ENCODE measurements at places on chromosomes 5 and 9.

GRCh38 chr9:104091708-104092107 lies 2.4 kb upstream of the SMC2 start:
- DNase-seq = peak; percentile 78

GRCh38 chr9:126093771-126094170 lies 232.9 kb upstream of the MVB12B start:
- no peak for DNase-seq

- no peak for DNase-seq
These were observed 30.1 kb downstream of the ADAMTSL2 start for GRCh38 chr9:133564451-133565116.

- peak; percentile 54 for DNase-seq
These were observed 70.5 kb downstream of the ERMP1 start for GRCh38 chr9:5762421-5762820.

GRCh38 chr5:79612667-79613198 lies 492 bp downstream of the TENT2 start:
- DNase-seq = no peak

GRCh38 chr5:60586307-60586901 lies 113.6 kb downstream of the DEPDC1B start:
- peak; percentile 50 for DNase-seq

- no peak for DNase-seq
These were observed 240.2 kb upstream of the SEMA6A start for GRCh38 chr5:116814626-116815385.

DNA sequence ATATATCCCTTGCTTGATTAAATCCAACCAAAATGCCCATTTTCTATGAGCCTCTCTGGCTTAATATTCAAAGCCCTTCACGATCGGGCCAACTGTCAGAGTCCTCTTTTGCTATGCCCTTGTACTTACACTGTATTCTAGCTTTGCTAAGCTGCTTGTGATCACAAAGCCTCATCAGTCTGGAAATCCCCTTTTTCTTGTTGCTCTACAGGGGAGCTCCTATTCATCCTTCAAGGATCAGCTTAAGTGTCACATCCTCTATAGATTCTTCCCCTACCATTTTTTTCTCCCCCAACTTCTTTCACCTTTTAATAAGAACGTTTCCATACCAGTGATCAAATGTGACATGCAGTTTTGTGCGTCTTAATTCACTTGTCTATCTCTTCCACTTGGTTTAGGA lies 450.4 kb upstream of the CHD1 start:
- DNase-seq = no peak

- DNase-seq = no peak
These were observed 82.7 kb downstream of the HACD4 start for GRCh38 chr9:20948703-20949102.

GRCh38 chr5:113806904-113807303 lies 293.4 kb downstream of the YTHDC2 start:
- peak; percentile 4 for DNase-seq

GRCh38 chr9:126475933-126476555 lies 137.7 kb upstream of the LMX1B start:
- no peak for DNase-seq

DNA sequence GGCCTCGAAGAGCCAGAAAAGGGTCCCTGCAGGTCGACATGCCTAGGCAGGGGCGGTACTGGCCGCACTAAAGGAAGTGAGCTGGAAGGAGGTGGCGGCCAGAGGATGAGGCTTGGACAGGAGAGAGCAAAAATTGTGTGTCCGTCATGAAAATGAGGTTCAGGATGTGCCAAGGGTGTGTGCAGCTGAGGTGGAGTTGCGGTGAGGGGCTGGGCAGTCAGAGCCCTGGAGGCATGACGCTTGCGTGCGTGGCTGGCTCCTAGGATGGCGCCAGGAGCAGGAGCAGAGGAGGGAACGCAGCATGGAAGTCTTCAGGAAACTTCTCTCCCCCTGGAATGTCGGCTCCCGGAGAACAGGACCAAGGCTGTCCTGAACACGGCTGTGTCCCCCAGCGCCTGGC lies 5.5 kb upstream of the PDLIM7 start:
- DNase-seq = no peak

DNA sequence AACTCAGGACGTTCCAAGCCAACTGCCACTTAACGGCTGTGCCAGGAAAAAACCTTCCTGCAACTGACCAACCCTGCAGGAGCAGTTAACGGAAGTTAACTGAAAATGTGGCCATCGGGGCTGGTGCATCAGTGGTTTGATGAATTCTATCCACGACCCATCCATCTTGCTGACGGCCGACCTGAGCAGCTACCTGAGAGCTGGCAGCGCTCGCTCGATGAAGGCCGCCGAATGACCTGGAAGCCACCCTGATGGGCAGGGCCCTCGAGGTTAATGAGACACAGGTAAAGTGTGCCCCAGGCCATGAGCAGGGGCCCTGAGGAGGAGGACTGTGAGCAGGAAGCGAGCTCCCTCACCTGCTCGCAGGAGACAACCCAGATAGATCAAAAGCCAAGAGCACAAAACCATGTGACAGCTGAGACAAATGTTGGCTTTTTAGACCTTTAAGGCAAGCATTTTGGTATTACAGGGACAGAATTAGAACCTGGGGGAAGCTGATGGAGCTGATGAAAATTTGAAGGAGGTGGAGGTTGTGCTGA lies 35.3 kb upstream of the FLT4 start:
- DNase-seq = no peak

DNA sequence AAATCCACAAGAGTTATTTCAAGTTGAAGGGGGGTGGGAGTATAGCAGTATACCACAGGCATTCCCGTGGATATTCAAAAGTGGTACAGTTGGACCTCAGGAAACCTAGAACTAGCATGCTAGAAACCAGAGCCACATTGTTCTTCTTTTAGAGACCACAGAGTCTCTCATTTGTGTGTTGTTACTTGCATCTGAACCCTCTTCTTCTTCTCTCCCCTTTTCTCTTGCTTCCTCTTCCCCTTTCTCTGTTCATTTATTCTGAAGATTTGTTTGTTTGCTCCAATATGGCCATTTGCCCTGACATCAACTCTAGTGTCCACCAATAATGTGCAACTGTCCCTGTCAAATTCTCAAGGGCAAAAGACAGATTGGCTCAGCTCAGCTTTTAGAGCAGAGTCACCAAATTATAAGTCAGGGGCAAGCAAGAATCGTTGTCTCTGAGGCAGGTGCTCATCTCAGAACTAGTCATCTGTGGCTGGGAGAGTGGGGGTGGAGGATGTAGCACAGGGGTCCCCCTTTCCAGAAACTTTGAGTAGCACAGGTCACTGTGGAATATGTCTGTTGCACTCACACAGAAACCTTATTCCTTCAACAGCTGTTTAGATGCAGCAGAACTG lies 321.1 kb downstream of the ARRDC3 start:
- DNase-seq = no peak

- peak; percentile 63 for DNase-seq
These were observed 13.4 kb upstream of the JADE2 start for GRCh38 chr5:134511796-134512660.

DNA sequence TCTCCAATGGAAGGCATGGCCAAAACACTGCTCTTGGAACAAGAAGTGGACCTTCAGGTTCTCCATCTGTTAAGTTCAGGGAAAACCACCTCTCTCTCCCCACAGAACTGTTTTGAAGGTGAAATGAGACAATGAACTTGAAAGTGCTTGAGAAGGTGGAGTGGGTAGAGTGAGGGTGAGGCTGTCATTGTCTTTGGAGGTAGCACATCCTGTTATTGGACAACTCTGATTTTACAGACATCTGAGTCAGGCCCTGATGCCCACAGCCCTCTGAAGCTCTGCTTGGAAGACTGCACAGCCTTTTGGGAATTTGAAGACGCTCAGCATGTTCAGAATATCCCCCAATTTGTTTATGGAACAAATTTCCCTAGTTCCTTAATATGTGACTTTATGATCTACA lies 27.6 kb upstream of the TEX48 start:
- no peak for DNase-seq

GRCh38 chr5:129499208-129499852 lies 39.2 kb downstream of the ADAMTS19 start:
- no peak for DNase-seq

- no peak for DNase-seq
These were observed 108.4 kb downstream of the ALDH1A1 start for GRCh38 chr9:72844440-72844768.

DNA sequence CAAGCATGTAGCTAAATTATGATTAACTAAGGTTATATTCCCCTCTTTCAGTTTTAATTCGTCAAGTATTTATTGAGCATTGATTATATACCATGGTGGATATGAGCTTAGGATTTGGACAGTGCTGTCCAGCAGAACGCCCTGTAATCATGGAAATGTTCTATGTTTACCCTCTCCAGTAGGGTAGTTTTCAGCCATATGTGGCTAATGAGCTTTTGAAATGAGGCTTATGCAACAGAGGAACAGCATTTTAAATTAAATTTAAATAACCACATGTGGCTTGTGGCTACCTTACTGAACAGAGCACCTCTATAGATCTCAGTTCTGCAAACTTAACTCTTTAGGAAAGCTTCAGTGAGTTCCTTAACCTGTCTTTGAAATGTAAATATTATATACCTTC lies 59.1 kb downstream of the JMY start:
- DNase-seq = no peak

GRCh38 chr9:36542355-36542754 lies 30.3 kb upstream of the MELK start:
- no peak for DNase-seq

DNA sequence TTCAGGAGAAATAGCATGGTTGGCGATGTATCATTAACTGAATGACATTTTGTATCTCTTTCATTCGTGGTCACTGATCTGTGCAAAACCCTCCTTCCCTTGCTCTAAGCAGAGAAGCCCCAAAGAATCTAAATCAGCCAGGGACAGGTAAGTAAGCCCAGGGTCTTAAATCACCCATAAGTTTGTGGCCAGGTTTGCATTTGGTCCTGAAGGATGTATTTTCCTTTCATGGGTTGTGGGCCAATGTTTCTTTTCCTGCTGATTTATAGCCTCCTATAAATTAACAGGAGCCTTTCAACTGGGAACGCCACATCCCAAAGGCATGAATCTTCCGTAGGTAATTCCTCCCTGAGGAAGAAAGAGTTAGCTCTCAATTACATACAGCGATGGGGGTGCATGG lies 217.5 kb upstream of the TNC start:
- DNase-seq = no peak

GRCh38 chr5:37120270-37120669 lies 128.9 kb downstream of the CPLANE1 start:
- no peak for DNase-seq

- DNase-seq = no peak
These were observed 99.3 kb downstream of the SEMA6A start for GRCh38 chr5:116475338-116475737.

- DNase-seq = no peak
These were observed 40.3 kb upstream of the SLC12A7 start for GRCh38 chr5:1152156-1152555.

DNA sequence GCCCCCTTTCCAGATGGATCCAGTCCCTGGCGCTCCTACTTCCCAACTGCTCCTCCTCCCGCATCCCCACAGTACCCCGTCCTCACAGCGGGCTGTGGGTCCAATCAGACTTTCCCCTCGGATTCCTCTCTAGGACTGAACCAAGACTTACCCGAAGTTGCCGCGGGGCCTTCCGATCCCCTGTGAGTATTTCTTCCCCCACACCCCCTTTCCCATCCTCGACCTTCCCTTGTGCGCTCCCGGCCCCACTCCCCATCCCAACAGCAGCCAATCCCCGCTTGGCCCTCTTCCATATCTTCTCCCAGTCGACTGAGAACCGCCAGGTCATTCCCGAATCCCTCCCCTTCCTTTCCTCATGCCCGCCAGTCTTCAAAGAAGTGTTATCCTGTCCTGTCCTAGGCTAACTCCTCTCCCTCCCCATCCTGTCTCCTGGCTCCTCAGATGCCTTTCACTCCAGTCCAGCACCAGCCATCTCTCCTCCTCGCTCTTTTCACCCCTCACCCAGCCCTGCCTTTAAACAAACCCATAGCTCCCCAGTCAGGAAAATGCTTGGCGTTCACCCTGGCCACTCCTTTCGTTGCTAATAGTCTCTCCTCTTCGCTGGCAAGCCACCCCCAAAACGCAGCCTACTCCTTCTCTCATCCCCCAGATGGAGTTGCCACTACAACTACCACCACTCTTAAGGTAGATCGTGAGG lies 646 bp downstream of the SWI5 start:
- DNase-seq = peak; percentile 34

GRCh38 chr9:90433398-90433941 lies 209.2 kb downstream of the DIRAS2 start:
- DNase-seq = no peak

- no peak for DNase-seq
These were observed 25.9 kb upstream of the SELENOP start for GRCh38 chr5:42837601-42838000.

GRCh38 chr9:92294297-92294676 lies 790 bp upstream of the IARS1 start:
- DNase-seq = peak; percentile 16

DNA sequence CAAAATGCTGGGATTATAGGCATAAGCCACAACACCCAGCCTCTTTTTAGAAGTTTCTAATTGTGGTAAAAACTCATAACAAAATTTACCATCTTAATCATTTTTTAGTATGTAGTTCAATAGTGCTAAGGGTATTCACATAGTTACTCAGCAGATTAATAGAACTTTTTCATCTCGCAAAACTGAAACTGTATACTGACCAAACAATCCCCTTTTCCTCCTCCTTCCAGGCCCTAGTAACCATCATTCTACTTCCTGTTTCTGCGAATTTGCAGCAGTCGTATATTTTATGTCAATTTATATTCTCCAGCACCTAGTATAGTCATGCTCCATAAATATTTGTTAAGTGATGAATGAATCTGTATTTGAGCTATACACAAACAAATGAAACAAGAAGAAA lies 86.3 kb upstream of the ERBIN start:
- DNase-seq = peak; percentile 11

- no peak for DNase-seq
These were observed 62.0 kb downstream of the F2RL2 start for GRCh38 chr5:76560952-76561891.

DNA sequence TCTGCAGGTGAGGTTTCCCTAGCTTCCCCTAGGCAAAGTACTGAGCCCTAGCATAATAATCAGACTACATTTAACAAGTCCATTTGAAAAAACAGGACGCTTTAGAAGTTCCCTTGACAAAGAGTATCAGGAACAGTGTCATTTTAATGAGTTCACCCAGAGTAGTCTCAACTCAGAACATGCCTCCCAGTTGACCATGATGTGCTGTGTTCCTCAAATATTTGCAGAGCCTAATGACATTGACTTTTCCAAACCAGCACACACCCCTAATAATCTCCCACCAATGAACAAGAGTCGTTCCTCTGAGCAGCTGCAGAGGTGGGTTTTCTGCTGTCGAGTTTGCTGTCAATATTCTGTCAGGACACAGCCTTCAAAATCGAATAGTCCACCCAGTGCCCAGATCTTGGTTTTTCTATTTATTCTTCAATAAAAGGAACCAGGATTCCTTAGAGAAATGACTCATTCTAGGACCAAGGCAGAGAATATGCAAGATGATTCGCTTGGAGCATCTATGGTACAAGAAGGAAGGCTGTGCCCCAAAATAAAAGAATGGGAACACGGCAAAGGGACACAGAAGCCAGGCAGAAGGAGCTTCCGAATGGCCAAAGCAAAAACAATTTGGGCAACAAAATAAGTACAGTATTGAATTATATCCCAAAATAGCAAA lies 57.6 kb downstream of the OTULIN start:
- DNase-seq = peak; percentile 53

GRCh38 chr9:87796196-87796595 lies 70.3 kb downstream of the CTSL start:
- DNase-seq = no peak
